Suppressor macrophage (primary cell): ENCODE measurements at places on chromosomes 3 and 15.

DNA sequence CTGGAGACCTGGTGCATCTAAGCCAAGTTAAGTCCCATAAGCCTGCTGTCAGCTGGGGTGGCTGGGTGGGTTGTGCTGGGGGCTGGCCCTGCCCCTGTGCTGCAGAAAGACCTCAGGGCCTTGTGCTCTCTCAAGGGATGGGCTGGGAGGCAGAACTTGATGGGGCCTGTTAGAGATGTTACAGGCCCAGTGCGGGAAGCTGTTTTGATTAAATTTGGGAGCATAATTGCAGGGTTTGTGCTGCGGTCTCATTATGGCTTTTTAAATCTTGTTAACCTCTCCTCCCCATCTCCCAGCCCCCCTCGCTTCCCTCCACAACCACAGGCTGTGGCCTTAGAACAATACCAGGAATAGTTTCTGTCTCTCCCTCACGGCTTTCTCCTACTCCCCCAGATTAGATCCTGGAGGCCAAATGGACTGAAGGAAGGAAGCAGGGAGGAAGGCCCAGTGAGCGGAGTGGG is 87.6 kb upstream of the TLE3 start:
- DNase-seq = no peak

DNA sequence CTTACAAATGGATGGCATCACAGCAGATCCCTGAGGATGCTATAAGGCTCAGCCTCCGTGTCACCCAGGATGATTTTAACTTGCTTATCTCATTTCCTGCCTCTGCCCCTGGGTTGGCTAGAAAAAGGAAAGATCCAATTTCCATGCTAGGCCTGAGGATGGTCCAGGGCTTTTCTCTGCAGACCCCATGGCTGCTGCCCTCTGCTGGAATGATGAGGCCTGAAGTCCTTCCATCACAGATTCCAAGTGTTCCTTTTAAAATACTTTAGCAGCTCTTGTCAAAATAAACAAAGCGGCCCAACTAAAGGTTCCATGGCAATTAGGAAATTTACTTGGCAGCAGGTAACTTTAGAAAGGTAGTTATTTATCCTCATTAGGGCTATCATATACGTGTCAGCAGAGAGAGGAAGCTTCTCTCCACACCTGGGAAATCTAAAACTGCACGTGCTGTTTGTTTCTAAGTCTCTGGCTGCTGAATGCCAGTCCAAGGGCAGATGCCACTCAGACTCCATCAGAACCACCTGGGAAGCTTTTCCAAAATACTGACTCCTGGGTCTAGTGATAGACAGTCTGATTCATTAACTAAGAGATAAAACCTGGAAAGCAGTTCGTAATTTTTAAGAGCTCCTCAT is 401.9 kb upstream of the IL12A start:
- DNase-seq = no peak

- DNase-seq = no peak
Observed at GRCh38 chr3:62676689-62677271, 198.4 kb downstream of the CADPS start.

GRCh38 chr3:71064291-71064955 is 519.1 kb downstream of the FOXP1 start:
- DNase-seq = peak; percentile 46

- peak; percentile 75 for DNase-seq
Observed at GRCh38 chr3:39990532-39990931, 181.1 kb downstream of the MYRIP start.

DNA sequence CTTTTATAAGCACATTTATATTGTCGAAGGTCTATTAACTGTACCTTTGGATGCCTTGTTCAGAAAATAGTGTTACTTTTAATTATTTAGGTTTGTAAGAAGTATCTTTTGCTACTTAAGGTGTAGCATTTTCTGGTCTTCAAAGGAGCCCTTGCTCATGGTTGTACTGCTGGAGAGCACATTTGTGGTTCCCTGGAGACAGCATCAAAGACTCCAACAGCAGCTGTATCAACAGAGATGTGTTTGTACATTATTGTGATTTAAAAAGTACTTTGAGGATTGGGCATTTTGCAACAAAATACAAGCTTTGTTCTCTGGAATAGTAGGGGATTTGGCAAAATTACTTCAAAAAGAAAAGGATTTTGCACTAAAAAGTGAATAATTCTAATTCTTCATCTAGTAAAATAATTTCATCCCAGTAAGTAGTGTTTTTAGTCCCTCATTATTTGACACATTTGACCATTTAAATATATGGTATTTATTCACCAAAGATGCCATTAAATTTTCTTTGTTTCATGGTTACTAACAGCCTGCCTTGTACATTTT is 16.5 kb downstream of the TBC1D23 start:
- no peak for DNase-seq

DNA sequence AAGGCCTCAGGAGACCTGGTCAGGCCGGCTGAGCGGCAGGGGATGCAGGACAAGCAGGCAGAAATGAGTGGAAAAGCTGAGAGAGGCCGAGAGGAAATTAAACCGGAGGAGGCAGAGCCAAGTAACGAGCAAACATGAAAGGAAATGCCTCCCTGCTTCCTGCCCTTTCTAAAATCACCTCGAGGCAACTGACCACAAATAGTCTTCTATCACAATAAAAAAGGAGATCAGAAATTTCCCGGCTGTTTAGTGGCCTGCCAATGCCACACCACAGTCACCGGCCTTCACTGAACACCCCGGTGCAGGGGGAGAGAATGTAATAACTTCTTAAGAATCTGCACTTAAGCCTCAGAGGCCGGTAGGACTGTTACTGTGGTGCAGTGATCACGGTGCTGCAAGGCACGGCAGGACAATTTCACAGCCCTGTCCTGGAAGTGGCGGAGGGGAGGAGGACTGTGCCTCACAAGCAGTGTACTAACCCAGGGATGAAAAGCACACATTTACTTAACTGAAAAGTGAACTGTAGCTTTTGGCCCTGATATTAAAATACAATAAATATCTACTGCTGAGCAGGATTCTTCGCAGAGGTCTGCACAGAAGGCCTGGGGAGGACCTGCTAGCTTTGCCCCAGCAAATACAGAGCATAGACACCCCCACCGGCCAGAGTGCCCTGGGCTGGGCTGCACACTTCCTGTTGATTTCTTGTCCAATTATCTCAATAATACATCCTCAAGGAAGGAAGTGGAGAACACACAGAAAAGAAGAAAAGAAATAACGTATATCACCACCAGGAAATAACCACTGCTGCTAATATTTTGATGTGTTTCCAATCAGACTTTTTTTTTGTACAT is 183.5 kb upstream of the NSMCE3 start:
- DNase-seq = no peak

DNA sequence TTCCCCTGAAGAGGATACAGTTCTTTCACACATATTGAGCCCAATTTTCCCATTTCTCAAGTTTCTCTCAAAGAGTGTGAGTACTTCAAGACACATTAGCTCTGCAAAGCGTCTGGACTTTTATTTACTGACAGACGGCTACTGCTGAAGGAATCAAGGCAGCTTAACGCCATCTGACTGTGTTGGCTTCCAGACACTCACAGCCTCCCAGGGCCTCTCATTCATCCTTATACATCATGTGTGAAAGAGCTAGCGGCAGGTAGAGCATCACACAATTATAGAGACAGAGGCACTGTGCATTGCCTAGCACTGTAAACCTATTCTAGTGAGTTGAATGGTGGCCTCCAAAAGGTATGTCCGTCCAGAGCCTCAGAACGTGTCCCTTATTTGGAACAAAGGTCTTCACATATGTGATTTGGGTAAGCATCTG is 284.1 kb upstream of the STT3B start:
- DNase-seq = no peak

DNA sequence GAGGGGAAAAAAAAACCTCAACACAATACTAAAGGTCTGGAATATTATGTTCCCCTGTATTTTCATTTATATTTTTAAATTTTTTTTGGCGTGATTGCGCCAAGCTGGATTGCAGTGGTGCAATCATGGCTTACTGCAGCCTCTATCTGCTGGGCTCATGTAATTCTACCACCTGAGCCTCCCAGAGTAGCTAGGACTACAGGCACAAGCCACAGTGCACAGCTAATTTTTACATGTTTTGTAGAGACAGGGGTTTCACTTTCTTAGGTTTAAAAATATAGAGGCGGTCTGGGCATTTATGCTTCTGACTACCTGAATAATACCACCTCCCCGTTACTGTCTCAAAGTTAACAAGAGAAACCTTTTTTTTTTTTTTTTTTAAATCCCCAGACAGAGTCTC is 51.1 kb upstream of the MAP4 start:
- DNase-seq = no peak

DNA sequence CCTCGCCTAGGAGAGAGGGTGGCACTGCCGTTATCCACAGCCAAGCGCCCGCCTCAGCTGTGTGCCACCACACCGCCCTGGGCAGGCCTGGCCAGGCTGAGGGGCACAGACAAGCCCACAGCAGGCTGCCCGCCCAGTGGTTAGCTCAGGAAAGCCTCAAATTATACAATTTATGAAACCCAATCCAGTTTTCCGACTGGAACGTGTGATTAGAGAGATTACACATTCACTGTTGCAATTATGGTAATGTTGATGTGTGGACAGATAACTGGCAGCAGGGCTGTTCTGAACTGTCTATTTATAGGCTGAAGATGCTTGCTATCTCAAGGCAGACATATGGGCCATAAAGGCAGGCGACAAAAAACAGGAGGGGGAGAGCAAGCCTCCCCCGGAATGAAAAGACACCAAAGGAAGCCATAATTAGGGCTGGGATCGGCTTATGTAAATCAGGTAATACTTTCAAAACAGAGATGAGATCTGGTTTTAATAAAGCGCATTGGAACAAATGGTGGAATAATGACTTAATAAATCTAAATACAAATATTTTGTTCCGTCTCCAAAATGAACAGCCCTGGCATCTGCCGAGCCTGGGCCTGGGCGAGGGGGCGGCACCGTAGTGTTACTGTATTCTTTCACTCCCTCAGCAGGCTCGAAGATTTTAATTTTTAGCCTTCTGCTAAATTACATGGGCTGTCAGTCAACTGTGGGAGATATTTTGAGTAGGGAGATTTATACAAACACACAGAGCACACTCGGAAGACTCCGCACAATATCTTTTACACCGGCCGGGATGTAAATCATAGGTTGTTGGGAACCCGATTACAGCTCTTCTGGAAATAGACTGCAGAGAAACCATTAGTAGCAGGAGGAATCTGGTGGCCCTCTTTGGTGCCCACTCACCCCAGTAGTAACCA is 103.1 kb upstream of the TLE3 start:
- DNase-seq = no peak

GRCh38 chr3:53303957-53304356 is 43.4 kb downstream of the DCP1A start:
- no peak for DNase-seq

GRCh38 chr3:48885753-48886152 is 12.9 kb downstream of the SLC25A20 start:
- no peak for DNase-seq

- DNase-seq = no peak
Observed at GRCh38 chr3:189714991-189715961, 84.1 kb downstream of the TP63 start.

DNA sequence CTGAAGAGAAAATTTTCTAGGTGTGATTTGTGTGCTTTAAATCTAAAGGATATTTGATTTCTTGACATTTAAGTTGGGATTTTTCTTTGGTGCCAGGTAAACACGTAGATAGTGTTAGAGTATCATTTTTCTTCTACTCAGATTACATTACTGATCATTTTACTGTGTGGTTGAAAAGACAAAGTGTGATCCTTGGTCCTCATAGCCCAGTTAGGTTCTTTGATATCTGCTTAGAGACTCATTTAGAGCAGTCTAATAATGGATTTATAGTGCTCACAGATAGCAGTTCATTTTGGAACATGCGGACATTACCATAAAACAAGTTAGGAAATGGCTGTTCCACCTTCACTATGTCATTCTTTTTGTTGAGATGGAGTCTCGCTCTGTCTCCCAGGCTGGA is 12.4 kb downstream of the ARL8B start:
- DNase-seq = no peak

- no peak for DNase-seq
Observed at GRCh38 chr3:186980989-186981388, 50.7 kb downstream of the ST6GAL1 start.

- peak; percentile 96 for DNase-seq
Observed at GRCh38 chr3:45972534-45973402, 22.9 kb downstream of the FYCO1 start.

DNA sequence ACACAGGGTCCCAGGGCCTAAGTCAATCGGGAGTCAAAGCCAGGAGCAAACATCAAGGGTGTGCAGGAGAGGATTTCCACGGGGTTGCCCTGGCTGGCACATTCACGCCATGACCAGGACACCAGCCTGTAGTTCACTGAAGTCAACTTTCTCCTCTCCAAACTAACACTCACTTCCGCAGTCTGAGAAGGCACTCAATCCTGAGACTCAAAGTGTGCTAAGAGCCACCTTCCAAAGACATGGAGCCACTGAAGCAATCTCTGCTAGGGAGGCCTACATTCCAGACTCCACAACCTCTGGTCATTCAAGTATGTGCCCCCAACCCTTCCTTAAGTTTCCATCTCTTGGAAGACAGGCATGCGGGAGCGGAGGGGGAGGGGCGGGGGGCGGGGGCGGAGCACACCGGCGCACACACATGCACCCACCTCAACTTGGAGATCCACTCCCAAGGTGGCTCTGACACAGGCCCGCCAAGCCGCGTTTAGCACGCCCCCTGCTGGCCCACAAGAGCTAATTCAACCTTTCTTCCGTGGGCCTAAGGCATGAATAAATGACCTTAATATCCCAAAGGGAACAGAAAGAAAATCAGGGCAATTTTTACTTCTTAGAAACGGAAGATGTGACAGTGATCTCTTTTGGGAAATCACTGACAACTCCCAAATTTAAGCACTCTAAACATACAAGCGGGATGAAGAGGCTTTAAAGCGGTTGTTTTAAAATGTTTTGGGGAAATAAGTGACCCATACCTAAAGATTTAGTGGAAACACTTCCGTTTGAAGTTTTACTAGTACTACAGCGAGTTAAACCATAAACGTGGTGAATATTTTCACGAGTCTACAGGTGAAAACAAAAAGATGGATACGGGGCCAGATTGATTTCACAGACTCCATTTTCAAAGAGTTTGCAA is 162.5 kb upstream of the CHRNA7 start:
- DNase-seq = peak; percentile 81

DNA sequence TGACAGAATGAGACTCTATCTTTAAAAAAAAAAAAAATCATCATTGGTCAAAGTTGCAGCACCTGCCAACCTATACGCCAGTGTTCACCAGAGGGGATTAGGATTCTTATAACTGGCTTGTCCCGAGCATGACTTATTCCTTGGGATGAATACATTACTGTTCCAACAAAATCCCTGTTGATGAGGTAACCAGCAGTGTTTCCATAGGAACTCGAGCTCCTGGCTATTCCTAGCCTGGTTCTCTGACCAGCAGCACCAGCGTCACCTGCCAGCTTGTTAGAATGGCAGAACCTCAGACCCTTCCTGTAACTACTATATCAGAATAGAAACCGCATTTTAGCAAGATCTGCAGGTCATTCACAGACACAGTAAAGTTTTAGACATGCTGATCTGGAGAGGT is 364.4 kb downstream of the PTPRG start:
- no peak for DNase-seq

- DNase-seq = no peak
Observed at GRCh38 chr3:56296361-56296760, 171.9 kb downstream of the ERC2 start.
